Lower lobe of right lung (tissue), 2 donors: ENCODE measurements at places on chromosomes 13 and 19.
A peak's percentile ranks its signal among the peaks of the same experiment; 100 is the strongest.

GRCh38 chr13:98879957-98880356 is 97.9 kb downstream of the DOCK9 start:
- no peak for DNase-seq

- DNase-seq, result no peak
Observed at GRCh38 chr19:29260477-29261317, 47.7 kb upstream of the UQCRFS1 start.

- no peak for DNase-seq
Observed at GRCh38 chr13:77239312-77239711, 87.6 kb downstream of the MYCBP2 start.

DNA sequence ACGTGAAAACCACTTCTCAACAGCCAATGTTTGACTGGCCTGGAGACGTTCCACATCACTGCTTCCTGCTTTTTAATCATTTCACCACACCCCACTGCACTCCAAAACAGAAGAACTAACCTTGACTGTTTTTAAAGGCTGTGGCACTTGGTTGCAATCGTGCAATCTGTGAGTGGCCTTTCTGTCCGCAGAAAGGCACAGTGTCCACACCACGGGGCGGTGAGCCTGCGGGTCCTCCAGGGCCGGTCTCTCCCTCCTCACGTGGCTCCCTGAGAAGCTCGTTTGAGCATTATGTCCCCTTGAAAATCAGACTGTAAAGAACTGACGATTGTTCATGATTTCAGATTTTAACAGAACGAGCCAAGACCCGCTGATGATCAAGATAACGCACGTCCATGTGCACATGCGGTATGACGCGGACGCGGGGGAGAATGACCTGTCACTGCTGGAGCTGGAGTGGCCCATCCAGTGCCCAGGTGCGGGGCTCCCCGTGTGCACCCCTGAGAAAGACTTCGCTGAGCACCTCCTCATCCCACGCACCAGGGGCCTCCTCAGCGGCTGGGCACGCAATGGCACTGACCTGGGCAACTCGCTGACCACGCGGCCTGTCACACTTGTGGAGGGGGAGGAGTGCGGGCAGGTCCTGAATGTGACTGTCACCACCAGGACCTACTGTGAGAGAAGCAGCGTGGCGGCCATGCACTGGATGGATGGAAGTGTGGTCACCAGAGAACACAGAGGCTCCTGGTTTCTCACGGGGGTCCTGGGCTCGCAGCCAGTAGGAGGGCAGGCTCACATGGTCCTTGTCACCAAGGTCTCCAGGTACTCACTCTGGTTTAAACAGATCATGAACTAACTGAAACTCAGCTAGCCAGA is 13.0 kb downstream of the PROZ start:
- DNase-seq, result no peak

GRCh38 chr13:101640788-101641400 is 188.4 kb downstream of the ITGBL1 start:
- DNase-seq, result no peak

GRCh38 chr19:13012690-13013608 is 17.7 kb downstream of the NFIX start:
- no peak for DNase-seq

DNA sequence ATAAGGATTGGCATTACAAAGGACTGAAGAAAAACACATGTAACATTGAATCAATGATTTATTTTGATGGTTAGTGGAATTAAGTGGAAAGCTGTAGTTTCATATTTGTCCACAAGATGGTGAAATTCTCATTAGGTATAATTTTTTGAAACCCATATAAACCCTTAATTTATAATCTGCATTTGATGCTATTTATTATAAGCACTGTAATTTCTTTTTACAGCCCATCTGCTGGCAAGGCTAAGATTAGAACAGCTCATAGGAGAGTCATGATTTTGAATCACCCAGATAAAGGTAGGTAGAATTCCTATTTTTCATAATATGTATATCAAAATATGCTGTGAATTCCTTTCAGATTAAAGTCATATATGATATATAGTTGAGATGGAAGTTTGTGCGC is 62.2 kb downstream of the DNAJC15 start:
- no peak for DNase-seq

- DNase-seq, result no peak
Observed at GRCh38 chr13:60772726-60773125, 375.7 kb downstream of the TDRD3 start.

DNA sequence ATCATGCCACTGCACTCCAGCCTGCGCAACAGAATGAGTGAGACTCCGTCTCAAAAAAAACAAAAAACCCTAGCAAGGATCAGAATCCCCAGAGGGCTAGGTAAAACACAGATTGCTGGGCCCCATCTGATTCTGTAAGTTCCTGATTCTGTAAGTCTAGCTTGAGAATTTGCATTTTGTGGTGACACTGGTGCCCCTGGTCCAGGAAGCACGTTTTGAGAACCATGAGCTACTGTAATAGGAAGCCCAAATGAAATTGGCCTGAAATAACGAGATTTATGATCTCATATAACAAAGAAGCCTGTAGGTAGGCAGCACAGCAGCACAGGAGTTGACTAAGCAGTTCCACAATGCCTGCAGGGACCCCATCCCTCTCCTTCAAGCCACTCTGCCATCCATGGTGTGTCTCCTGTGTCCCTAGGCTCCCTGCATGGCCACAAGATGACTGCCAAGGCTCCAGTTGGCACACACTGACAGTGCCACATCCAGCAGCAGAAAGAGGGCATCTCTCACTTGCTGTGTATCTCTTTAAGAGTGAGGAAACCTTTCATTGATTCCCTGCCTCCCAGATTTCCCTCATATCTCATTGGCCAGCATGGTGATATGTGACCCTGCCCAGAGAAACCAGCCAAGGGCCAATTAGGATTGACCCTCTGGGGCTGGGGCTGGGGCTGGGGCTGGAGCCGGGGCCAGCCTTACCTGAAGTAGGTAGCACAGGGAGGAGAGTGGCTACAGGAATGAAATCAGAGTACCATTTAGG is 21.7 kb downstream of the SIPA1L3 start:
- no peak for DNase-seq

- DNase-seq, result no peak
Observed at GRCh38 chr13:23500849-23501248, 67.3 kb upstream of the SACS start.

DNA sequence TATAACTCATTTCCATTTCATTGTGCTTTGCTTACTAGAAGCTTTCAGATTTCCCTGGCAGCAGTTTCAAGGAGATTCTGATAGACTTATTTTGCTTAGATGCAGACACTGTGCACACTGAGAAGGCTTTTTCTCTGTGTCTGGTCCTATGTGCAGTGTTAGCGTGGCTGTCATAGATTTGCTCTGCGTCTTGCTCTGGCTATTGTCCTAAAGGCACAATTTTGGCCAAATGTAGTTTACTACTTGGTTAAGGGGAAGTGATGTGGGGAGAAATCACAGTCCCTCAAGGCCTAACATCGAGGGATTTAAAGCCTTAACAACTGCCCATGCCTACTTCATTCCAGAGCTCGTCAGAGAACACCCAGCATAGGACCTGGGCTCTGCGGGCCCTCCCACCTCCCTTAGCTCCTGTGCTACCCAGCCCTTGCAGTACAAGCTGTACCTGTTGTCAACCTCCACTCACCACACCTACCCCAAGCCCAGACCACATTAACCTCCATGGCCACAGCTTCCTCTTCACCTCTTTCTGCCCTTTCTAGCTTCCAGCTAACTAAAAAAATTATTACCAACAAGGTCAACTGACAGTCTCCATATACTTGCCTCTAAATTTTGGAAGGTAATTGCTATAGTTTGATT is 38.9 kb upstream of the KATNAL1 start:
- DNase-seq, result no peak

- DNase-seq, result peak; percentile 67
Observed at GRCh38 chr19:38718747-38719543, 25.3 kb downstream of the CAPN12 start.

DNA sequence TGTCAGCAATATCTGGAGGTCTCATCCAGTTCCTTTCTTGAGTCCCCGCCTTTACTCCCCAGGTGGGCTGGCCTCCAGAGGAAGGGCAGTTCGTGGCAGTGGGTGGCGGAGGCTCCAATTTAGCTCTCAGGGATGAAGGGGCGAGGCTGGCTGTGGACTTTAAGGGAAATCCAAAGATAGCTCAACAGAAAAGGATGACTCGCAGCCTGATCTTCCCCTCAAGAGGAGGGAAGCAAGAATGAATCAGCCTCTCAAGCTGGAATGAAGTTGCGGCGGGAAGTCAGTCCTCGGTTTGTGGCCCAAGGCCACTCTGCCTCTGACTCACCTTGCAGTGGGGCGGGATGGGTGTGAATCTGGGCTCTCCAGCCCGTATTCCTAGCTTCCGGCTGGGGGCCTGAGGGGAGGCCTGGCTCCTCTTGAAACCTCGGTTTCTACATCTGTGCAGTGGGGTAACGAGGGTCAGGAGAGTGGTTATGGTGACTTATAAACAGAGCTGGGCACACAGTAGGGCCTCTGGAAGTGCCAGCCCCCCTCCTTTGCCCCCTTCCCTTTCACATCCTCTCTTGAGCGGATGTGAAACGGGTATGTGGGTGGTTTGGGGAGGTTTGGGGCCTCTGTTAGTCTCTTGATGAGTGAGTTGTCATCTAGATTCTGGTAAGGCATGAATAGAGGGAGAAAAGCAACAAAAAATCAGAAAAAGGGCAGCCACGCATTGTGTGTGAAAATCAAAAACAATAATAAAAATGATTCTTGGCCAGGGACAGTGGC is 10.5 kb upstream of the SMG9 start:
- no peak for DNase-seq

DNA sequence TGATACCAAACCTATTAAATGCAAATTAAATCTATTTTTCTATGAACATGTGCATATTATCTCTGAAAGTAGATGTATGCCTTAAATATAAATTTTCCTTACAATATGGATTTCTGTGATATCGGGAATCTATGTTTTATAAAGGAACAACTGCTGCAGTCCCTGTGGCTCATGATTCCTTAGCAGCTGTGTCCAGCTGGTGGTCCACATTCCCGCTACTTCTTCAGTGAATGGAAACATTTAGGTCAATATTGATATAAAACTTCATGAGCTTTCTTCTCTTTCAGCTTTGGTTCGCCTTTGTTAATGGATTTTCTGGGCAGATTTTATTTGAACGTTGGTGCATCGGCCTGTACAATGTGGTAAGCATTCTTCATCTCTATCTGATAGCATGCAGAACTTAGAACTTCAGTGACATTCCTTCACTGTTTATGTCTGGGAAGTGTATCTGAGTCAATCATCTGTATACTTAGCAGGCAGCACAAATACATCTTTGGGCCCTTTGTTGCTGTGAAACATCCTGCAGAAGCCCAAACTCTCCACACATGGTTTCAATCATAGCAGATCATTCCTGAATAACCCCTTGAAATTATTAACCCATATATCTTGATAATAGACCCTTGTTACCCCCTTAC is 223.9 kb downstream of the SHISA2 start:
- DNase-seq, result no peak

- no peak for DNase-seq
Observed at GRCh38 chr19:3618144-3618810, 8.3 kb downstream of the CACTIN start.

- no peak for DNase-seq
Observed at GRCh38 chr19:56341948-56342347, 27.3 kb upstream of the ZSCAN5A start.

- DNase-seq, result no peak
Observed at GRCh38 chr13:33100886-33101285, 84.7 kb downstream of the KL start.

- DNase-seq, result no peak
Observed at GRCh38 chr13:97113231-97114001, 108.7 kb upstream of the MBNL2 start.

GRCh38 chr13:53050151-53050550 is 21.5 kb downstream of the OLFM4 start:
- no peak for DNase-seq

GRCh38 chr13:99205621-99206220 is 5.1 kb downstream of the UBAC2 start:
- DNase-seq, result no peak

DNA sequence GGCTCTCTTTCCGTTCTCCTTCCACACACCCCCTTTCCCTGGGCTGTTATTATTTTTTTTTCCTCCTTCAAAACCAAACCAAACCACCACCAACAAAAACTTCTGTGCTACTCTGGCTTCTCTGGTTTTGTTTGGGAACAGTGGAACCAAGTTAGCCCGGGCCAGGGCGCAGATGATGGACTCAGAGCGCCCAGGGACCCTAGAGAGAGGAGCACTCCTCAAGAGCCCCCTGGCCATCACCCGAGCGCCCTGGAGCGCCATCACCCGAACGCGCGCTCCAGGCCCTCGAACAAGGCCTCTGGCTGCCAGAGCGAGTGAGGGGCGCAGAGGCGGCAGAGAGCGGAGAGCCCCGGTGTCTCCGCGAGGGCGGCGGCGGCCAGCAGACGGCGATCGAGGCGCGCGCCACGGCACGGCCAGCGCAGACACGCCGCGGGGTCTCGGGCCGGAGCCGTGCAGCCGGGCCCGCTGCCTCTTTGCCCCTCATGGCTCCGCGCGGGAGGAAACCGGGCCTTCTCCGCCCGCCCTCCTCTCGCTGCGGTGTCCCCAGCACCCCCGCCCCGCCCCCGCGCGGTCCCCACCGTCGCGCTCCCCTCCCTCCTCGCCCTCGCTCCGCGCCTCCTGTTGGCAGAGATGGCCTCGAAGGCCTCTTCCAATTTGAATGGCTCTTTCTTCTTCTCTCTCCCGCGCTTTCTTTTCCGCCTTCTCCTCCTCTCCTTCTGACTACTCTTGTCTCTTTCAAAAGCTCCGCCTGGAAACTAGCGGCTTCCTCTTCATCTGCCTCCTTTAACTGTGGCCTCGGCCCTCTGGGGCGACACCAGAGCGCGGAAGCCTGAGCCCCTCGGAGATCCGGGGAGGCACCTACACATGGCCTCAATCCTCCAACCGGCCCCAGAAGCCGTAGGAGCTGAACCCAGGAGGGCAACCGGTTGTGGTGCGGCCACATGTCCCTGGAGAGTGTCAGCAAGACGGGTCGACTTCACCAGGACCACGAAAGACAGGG is 4.1 kb upstream of the SOX1 start:
- DNase-seq, result no peak

GRCh38 chr13:58300974-58301681 is 669.6 kb downstream of the PCDH17 start:
- DNase-seq, result no peak

GRCh38 chr13:22855926-22856325 is 324.9 kb upstream of the SGCG start:
- DNase-seq, result no peak

- no peak for DNase-seq
Observed at GRCh38 chr13:39957868-39958677, 302.6 kb downstream of the COG6 start.

DNA sequence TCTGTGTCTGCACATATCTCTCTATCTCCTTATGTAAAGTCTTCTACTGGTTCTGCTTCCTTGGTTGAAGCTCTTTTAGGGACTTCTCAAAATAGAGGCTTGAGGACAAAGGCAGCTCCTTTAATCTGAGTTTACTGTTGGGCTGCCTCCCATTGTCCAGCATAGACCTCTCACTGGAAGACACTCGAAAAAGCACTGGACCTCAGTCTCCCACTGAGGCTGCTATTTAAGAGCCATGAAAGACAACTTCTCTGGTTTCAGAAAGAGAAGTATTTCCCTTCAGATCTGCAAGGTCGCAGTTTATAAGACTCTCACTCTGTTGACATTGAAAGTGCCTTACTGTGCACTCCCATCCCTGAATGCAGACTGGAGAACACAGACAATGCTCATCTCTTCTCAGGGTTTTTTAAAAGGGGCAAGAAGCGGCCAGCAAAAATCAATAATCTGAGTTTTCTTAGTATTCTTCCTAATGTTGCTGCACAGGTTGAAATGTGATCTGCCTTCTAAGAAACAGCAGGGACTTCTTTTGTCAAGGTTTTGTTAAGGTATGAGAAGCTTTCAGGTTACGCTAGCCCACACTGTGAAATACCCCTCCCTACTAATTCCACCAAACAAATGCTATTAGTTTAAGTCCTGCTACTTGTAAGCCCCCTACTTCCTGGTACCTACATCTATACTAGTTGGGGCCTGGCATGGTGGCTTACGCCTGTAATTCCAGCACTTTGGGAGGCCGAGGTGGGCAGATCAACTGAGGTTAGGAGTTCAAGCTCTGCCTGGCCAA is 450.0 kb upstream of the SLC10A2 start:
- no peak for DNase-seq
